ENCODE measurements at places on chromosomes 4 and X.

DNA sequence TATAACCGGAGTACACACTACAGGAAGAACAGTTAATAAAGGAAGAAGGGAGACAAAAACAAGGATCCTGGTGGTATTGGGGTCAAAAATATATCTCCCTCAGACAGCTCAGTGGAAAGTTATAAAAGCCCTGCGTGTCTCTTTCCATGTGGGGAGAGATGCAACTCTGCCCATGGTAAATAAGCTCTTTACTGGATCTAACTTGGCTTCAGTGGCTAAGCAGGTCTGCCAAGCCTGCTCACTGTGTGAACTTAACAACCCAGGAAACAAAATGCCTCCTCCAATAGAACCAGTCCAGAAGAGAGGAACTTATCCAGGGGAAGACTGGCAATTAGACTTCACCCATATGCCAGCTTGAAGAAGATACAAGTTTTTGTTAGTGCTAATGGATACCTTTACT lies 17.0 kb upstream of the ZNF280C start:
- no peak for DNase-seq

DNA sequence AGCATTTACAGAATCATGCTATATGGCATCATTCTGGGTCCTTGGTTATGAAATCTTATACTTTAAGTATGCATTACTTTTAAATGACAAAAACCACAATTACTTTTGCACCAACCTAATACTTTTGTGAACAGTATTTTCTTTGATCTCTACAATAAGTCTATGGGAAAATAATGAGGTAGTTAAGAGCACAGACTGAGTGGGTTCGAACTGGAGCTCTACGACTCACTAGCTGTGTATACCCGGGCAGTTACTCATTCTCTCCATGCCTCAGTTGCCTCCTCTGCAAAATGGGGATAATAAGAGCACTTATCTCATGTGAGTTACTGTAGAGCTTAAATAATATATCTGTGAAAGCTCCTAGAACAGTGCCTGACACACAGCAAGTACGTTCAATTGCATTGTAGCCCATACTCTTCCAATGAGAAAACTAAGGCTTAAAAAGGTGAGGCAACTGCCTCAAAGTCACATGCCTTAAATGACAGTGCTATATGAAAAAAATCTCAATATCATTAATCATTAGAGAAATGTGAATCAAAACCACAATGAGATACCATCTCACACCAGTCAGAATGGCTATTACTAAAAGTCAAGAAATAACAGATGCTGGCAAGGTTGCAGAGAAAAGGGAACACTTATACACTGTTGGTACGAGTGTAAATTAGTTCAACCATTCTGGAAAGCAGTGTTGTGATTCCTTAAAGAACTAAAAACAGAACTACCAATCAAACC lies 151.5 kb downstream of the CHIC2 start:
- no peak for DNase-seq

DNA sequence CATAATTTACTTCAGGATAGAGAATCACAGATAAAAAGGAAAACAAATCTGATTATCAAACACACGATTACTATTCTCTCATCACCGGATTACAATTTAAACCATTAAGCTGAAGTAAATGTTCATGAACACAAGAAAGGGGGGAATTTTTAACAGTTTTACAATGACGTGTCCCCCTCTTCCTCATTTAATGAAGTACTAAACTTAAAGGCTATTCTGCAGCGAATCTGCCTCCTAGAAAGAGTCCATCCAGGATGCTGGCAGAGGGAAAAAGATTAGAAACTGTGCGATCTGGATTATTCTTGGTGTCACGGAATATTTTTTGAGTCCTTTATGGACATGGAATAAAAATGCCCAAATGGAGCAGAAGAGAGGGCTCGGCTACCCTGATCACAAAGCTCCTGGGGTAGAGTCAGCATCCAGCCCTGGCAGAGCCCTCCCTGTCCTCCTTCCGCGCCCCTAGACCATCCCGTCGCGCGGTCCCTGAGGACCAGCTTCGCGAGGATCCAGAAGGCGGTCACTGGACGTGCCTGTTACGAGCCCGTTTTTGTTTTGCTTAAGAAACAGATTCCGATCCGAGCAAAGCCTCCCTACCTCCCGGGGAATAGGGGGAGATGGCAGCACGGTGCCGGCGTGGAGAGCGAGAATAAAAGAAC lies 1.2 kb downstream of the ELF2 start:
- no peak for DNase-seq

DNA sequence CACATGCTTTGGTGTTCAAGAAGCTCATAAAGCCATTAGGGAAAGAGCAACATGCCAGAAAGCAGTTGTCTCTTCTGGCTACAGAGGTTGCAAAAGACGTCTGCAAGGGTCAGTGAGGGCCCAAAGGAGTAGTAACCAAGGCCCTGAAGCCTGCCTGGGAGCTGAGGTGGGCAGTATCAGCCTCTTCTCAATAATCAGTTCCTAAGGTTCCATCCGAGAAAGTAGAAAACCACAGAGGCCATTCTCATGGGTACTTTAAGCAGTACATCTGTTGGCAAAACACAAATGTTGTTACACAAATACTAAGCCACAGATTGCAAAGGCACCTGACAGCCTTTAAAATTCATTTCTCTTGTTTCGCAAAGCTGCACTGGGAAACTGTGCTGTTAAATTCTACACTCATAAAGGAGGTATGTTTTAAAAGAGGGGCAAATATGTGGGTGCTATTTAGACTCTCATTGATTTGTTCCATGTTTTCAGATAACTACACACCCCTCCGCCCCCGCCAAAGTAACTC lies 37.7 kb downstream of the MECP2 start:
- DNase-seq, result no peak

- DNase-seq, result no peak
These were observed 343.1 kb upstream of the FAM241A start for GRCh38 chr4:111802191-111802590.

DNA sequence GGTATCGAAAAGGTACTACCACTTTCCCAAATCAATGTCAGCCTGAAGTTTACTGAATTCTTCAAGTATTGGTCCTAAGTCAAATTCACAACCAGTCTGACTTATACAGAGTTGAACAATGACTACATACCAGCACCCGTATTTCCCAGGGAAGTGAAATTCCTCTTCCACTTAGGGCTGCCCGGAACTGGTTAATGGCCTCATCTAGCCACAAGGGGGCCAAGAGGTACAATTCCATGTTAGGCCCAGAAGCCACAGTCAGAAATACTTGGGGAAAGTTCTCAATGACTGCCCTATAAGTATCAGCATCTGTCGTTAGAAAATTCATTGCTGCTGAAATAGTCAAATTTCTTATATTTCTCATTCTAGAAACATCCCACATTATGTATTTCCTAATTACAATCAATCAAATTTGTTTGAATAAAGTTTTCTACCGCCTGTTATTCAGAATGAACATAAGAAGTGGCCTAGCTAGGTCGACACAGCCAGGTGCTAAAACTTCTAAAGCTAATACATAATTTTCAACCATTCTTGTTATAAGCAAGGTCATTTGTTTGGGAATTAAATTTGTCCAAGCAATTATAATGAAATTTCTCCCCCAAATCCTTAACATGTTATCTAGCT lies 5.6 kb upstream of the PCDH7 start:
- DNase-seq, result no peak

DNA sequence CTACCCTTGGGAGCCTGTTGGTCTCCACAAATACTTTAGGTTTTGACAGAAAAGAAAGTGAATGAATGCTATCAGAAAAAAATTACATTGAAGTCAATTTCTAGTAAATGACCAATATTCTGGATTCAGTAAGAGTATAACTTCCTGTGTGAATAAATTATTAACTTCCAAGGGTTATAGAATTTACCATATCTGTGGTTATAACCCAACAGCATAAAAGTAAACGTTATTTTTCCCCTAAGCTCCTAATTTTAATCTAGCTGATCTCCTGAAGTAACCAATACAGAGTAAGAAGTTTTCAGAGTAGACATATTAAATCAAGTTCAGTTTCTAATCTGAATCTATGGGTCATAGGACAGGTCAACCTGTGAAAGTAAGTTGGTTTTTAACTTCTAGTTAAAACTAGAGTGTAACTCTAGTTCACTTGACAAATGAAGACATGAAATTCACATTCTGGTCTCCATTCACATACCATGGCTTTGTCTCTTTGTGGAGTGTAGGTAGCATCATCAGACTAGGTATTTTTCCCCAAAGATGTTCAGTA lies 22.8 kb downstream of the DTHD1 start:
- no peak for DNase-seq

Measured in CD4-positive, alpha-beta T cell treated with Interferon gamma for 1 hour (primary cell).